ENCODE measurements at places on chromosomes 13 and 19.

- DNase-seq, result no peak
Measured at GRCh38 chr13:53240401-53241025, 211.9 kb downstream of the OLFM4 start.

DNA sequence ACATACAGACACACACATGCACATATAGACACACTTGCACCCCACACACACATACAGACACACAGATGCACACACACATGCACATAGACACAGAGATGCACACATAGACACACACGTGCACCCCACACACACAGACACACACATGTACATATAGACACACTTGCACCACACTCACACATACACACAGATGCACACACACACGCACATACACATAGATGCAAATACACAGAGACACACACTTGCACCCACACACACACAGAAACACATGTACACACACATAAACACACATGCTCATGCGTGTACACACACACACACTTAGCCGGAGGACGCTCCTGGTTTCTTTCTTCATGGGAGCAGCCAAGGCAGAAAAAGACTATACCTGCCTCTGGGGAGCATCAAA is 10.0 kb downstream of the COL4A2 start:
- no peak for DNase-seq

GRCh38 chr13:98556968-98557631 is 19.8 kb downstream of the STK24 start:
- no peak for DNase-seq

DNA sequence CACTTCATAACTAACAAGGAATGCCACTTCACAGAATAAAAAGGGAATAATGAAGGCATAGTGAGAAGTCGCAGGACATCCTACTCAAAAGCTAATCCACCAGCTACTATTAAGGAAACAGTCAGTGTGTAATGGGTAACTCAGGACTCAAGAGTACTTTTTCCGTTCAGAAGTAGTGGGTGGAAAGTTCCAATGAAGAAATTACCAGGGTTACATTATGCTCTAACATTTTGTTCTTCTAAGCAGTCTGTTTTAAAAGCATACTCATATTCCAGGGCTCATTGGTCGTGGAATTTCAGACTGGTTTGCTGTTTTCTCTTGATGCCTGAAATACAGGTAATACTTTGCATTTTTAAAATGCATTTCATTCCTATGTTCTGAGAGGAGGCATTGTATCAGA is 222.4 kb upstream of the IRS2 start:
- no peak for DNase-seq

DNA sequence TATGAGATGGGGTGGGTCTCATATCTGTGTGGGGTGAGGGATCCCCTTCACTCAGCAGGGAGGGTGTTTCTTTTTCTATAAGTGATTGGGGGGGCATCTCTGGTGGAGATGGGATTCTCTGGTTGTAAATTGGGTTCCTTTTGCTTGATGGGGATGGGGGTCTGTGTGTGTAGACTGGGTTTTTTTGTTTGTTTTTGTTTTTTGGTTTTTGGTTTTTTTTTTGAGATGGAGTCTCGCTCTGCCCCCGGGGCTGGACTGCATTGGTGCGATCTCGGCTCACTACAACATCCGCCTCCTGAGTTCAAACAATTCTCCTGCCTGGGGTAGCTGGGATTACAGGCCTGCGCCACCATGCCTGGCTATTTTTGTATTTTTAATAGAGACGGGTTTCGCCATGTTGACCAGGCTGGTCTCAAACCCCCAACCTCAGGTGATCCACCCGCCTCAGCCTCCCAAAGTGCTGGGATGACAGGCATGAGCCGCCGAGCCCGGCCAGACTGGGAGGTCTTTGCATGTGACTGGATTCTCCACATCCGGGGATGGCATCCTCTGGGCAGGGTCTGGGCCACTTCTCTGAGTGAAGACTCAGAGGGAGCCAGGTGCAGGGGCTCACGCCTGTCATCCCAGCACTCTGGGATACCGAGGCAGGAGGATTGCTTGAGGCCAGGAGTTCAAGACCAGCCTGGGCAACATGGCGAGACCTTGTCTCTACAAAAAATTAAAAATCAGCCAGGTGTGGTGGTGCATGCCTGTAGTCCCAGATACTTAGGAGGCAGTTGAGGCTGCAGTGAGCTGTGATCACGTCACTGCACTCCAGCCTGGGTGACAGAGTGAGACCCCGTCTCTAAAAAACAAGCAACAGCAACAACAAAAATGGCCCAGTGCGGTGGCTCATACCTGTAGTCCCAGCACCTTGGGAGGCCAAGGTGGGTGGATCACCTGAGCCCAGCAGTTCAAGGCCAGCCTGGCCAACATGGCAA is 799 bp downstream of the MYBPC2 start:
- DNase-seq, result no peak

- no peak for DNase-seq
Measured at GRCh38 chr13:32153056-32153455, 121.5 kb downstream of the FRY start.

DNA sequence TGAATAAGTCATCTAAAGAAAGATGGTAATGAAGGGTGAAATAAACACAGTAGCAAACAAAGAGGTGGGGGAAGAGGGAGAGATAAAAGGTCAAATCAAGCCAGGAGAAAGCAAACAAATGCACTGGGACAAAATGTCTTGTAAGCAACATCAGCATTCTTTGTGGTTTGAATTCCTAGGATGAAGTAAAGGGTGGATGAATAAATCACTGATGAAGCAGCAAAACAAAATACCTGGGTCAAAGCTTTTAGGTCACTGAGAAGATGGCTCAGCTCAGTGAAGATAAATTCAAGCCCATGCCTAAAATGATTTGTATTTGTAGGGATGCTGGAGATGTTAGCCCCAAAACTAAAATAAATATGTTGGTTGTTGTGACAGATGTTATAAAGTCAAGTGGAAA is 86.5 kb upstream of the FBXL3 start:
- DNase-seq, result no peak

DNA sequence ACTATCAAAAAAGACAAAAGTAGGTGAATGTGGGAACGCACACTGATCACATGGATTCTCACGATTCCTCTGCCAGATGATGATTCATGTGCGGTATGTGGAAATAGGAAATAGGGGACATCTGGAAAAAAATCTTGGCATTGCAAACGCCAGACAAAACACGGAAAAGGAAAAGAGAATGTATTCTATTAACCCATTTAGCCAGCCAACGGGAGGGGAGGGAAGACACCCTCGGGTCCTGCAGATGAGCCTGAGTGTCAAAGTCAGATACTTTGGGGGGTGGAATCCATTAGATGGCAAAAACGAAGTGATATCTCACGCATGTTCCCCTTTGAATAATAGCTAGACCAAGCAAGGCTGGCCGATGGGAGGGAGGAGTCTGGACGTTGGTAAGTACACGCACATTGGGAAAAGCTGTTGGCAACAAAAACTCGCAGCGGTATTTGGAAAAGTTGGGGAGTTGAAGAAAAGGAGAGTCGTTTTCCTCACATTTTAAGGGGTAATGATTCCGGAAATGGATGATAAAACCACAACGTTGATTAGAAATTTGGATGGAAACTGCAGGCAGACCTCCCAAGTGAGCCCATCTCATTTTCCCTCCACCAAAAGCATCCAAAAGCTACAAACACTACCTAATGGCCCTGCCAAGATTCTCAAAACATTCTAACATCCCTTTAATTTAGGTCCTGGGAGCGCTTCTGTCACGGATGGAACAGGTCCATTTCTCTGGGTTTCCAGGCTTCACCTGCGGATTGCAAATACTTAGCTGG is 73.6 kb downstream of the COL4A1 start:
- no peak for DNase-seq

DNA sequence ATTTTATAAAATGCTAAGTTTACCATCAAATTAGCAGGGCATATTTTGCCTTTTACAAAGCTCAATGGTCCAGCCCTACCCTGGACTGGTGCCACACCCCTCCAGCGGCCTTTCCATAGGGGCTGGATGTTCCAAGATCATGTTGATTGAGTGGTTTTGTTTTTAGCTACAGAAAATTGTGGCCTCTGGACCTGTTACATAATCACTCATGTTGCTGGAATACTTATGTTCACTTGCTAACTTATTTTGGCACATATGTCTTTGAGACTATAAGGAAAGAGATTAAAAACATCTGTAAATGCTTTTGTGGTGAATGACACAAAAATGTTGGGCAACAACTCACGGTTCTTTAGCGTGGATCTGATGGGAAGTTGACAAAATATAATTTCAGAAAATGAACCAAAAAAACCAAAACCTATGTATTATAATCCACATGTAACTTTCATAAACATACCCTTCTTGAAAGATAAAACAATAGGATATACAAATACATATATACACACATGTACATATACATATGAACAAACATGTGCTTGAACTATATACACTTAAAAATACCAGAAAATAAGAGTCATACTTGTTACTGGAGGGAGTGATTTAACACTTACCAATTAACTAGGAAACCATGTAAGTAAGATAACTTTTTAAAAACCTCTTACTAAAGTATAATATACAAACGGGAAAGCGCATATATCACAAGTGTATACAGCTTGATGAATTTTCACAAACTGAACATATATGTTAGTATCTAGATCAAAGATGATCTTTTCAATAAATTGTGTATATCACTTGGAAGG is 46.6 kb upstream of the SLC15A1 start:
- DNase-seq, result no peak

GRCh38 chr19:20776083-20777076 is at the start of gene ZNF66:
Gene ZNF66 (plus strand): TSS chr19:20776304. CDS start chr19:20776448, 144 bp downstream.
- peak; percentile 62 for DNase-seq

GRCh38 chr13:25783076-25783475 is 268.7 kb downstream of the SHISA2 start:
- DNase-seq, result no peak

- DNase-seq, result no peak
Measured at GRCh38 chr13:85197431-85197830, 601.8 kb downstream of the SLITRK6 start.

GRCh38 chr13:113964251-113964995 is 9.5 kb downstream of the C13orf46 start:
- no peak for DNase-seq

DNA sequence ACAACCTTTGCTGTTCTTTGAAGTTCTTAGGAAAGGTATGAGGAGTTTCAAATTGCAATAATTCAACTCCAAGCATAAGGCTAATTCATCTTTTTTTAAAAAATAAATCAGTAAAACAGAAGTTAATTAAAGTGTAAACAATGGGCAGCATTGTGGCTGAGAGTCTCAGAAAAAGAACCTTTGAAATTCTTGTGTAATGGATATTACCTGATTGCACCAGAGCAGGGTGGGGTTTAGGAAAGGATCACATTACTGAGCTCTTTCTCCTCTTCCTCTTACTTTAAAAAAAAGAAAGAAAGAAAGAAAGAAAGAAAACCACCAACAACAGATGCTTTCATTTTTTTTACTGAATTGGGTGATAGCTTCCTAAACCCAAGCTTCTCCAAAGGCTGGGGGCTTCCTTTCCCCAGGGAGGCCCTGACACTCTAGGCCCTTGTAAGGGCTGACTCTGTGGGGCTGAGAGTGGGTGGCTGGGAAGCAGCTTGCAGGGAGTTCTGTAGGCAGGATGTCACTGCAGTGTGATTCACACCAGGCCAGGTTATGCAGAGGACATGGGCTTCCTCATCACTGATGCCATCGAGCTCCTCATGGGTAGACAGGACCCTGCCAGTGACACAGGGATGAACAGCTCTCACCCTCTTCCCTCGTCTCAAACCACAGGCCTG is 564.5 kb downstream of the FGF9 start:
- DNase-seq, result no peak

GRCh38 chr19:19021115-19021514 is 12.2 kb downstream of the SUGP2 start:
- DNase-seq, result no peak

GRCh38 chr13:44243198-44243857 is 130.3 kb upstream of the SERP2 start:
- no peak for DNase-seq

- DNase-seq, result no peak
Measured at GRCh38 chr13:97967948-97968347, 14.5 kb downstream of the IPO5 start.

GRCh38 chr13:30971575-30971974 is 39.1 kb downstream of the TEX26 start:
- no peak for DNase-seq

- no peak for DNase-seq
Measured at GRCh38 chr19:47445937-47446402, 25.7 kb downstream of the SLC8A2 start.

DNA sequence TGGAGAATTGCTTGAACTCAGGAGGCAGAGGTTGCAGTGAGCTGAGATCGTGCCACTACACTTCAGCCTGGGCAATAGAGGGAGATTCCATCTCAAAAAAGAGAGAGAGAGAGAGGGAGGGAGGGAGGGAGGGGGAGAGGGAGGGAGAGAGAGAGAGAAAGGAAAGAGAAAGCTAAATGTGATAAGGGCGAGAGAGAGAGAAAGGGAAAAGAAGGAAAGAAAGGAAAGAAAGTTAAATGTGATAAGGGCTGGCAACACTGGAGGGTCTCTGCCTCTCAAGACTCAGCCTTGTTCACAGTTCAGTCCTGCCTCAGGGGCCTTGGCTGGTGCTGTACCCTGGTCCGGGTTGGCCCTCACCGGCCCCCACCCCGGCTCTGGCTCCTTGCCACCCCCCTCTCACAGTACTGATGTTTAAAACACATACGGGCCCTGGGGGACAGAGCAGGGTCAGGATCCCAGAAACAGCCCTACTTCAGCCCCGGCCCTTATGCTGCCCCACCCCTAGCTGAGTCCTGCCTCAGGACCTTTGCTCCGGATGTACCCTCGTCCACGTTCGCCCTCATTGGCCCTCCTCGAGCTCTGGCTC is 3.5 kb downstream of the MAP1S start:
- no peak for DNase-seq

DNA sequence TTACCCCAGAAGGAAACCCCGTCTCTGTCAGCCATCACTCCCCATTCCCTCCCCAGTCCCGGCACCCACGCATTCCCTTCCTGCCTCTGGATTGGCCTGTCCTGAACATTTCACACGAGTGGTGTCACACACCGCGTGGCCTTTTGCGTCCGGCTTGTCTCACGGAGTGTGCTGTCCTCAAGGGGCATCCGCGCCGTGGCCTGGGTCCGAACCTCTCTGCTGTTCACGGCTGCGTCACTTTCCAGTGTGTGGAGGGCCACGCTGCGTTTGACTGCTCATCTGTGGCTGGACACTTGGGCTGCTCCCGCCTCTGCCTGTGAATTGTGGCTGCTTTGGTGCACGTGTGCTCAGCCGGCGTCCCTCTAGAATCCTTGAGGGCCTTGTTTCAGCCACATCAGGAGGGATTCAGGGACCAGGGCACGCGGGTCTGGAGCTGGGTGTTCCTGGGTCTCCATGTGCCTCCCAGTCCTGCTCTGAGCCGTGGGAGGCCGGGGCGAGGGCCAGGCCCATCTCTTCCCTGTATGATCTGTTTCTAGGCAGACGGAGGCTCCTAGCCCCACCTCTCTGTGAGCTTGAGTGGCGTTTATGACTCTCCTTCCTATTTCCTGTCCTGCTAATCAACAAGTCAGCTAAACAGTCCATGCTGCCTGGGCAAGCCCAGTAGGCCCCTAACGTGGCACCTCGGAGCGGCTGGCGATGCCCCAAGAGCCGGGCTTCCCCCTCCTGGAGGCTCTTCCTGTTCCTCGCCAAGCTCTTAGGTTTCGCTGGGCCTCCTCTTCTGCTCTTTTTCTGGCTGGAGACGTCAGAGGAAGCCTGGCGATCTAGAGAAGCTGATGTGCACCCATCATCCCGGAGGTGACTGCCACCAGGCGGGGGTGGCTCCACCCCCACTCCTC is 8.1 kb downstream of the STK11 start:
- DNase-seq, result no peak
